ENCODE measurements at places on chromosomes 6 and 20.

- no peak for DNase-seq
These were observed 92.8 kb upstream of the RNF217 start for GRCh38 chr6:124869416-124869815.

DNA sequence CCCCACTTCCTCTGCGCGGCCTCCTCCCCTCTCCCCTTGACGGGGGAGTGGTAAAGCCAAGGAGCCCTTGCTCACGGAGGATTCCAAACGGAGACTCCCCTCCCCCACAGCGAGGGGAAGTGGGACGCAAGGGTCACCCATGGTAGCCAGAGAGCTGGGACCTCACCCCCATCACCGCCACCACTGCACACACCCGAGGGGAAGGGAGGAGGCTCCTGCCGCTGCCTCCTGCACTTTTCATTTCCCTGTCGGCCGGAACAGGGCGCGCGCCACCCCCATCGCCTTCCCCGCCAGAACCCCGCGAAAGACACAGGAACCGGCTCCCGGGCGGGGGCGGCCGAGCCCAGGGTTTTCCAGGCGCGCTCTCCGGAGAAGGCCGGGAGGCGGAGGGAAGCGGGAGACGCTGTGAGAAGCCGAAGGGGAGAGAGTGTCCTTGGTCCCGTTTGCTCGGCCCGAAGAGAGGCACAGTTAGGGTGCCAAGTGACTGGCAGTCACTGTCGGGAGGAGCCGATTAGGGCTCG is 789 bp downstream of the CCND3 start:
- peak; percentile 36 for DNase-seq

- no peak for DNase-seq
These were observed 271.5 kb upstream of the CDYL start for GRCh38 chr6:4504700-4505099.

GRCh38 chr6:114092943-114093342 is 122.0 kb upstream of the HDAC2 start:
- no peak for DNase-seq

GRCh38 chr6:53115741-53116140 is 32.9 kb downstream of the GCM1 start:
- no peak for DNase-seq

DNA sequence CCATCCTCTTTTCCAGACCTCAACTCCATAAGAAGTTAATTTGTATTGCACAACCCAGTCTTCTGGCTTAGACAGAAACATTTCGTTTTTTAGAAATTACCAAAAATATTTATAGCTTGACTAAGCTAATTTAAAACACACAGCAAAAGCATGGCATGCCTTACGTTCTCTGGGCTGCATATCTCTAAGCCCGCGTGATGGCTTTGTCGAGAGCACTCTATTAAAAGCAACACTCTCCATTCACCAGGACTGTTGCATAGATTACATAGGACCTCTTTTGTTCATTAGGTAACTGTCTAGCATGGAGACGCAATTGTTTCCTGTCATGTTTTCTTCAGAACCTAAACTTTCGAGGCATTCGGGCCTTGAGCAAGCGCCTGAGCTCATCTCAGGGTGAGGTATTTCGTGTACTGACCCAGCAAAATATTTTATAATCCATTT is 104.5 kb downstream of the IBTK start:
- no peak for DNase-seq

- DNase-seq = no peak
These were observed 1225.9 kb upstream of the MAP3K7 start for GRCh38 chr6:91812596-91813274.

DNA sequence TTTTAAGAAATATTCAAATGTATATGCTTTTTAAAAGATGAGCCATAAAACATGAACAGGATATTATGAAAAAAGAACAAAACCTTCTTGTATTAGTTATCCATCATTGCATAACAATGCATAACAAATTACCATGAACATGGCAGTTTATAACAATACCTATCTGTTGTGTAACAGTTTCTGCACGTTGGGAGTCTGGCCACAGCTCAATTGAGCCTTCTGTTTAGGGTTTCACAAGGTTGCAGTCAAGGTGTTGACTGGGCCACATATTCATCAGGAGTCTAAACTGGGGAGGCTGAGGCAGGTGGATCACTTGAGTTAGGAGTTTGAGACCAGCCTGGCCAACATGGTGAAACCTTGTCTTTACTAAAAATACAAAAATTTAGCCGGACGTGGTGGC is 149.4 kb upstream of the SMLR1 start:
- no peak for DNase-seq

DNA sequence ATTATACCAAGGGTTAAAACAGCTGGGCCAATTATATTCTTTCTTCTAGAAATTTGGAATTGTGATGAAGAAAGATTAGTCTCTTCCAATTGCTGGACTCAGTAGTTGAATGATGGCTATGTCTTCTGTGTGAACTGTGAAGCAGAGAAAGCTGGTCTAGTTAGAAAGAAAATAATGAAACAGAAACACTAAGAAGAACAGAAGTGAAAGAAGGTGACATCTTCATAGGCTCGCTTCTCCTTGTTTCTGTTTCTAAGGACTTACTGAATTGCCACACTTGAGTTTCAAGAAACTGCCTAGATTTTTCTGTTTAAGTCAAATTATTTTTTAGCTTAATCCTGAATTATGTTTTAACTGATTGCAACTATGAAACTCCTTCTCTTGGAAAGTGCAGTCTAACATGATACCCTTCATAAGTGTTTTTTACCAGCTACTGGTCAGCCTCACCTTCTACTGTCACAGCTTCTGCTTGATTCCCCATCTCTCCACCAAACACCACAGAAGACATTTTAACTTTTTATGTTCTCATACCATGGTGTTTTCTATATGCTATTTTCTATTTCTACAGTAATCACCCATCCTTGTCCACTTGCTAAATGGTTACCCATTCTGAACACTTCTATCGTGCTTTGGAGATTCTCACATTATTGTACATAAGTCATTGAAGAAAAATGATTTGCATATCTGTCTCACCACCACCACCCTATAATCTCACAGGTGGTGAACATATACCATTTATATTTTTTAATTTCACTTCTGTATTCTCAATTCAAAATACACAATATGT is 268.8 kb downstream of the GRIK2 start:
- no peak for DNase-seq

DNA sequence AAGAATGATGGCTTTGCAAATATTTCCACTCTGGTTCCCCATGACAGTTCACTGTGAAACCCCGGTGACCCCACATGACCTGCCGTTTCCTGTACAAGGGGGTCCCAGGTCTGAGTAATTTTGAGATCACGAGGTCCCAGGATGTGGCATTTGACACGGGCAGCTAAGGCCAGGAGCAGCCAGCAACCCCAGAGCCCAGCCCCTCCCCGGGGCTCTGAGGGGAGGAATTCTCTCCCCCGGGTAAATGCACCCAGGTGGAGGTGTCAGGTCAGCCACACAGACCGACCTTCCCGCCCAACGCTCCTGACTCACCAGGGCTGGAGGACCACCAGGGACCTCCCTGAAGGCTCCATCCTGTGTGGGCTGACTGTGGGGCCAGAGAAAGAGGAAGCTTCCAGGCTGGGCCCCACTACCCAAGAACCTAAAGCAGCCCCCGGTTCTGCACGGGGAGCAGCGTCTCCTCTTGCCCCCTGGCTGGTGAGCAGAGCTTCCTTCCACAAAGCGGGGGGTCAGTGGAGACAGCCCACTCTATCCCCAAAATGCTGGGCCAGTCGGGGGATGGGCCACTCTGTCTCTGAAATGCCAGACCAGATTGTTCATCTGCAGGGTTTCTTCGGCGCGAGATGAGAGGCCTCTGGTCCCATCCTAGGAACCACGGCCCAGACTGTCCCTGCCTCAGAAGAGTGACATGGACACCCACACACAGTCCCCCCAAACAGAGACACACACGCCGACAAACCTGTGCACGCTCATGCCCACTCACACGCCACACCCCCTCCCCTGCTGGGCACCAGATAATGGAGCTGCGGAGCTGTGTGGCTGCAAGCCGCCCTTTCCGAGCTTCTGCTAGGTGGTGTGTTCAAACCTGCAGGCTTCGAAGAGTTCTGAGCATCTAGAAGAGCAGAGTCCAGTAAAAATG is 23.4 kb upstream of the SLCO4A1 start:
- DNase-seq = no peak

GRCh38 chr6:38270367-38270766 is 369.4 kb downstream of the BTBD9 start:
- DNase-seq = no peak

DNA sequence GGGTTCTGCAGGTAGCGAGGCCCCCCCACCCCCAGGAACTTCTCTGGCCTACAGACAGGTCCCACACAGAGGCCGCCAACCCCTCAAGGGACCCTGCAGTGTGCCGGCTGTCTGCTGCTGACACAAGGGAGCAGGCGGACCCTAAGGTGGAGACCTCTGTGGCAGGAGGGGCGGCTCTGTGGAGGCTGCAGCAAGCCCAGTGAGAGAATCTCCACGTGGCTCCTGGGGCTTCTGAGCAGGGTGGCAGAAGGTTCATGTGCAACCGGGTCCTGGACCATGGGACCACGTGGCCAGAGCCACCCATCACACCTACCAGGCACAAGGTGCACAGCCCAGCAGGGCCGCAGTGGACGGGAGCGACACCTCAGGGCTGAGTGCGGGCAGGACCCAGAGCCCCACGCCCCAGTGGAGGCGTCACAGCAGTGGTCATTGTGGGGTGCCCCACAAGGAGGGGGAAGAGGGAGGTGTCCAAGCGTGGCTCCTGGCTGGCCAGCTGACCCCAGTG is 4.3 kb downstream of the ARFRP1 start:
- DNase-seq = no peak

DNA sequence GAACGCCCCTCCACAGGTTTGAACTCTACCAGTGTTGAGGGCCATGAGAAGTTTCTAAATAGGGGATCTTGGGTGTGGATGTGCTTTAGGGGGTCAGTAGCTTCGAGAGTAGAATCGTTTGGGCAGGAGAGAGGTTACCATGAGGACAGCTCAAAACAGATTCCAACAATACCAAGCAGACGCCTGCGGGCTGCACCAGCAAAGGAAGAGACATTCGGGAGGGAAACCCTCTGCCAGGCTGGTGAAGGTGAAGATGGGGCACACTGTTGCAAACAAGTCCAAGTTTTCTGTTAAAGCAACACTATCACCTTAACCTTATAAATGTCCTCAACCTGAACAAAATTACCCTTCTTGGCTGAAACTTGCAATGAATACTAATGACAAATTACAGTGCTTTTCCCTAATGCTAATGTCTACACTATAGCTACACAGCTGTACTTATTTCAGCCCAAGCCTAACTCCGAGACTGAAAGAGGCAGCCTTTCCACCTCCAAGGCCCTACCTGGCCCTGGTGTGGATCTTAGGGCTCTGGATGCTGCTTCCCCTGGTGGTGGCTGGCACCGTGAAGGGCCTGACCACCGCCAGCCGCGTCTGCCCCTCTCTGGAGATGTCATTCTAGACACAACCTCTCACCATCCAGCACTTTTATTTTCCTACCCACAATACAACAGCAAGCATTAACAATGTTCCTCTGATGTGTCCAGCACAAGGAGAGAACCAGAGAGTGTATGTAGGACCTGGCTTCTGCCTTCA is 80.1 kb downstream of the DLL1 start:
- DNase-seq = no peak

DNA sequence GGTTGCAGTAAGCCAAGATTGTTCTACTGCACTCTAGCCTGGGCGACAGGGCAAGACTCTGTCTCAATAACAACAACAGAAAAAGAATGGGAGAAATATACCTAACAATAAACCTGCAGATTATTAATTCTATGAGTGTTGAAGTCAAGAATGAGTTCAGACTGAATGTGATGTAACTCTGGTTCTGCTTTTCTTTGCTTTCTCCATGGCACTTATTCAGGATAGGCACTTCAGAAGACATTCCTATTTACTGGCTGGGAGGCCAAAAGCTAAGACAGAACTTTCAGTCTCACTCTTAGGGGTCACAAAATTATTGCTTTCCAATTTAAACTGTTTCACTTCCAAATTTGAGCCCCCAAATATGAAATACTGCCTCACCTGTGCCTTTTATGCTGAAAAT is 15.7 kb upstream of the PRIM2 start:
- no peak for DNase-seq

GRCh38 chr20:1177680-1178079 is 7.1 kb downstream of the TMEM74B start:
- DNase-seq = no peak

- DNase-seq = peak; percentile 48
These were observed 397.8 kb downstream of the LAMA2 start for GRCh38 chr6:129280749-129281148.

- no peak for DNase-seq
These were observed 20.3 kb downstream of the ASXL1 start for GRCh38 chr20:32378461-32378860.

DNA sequence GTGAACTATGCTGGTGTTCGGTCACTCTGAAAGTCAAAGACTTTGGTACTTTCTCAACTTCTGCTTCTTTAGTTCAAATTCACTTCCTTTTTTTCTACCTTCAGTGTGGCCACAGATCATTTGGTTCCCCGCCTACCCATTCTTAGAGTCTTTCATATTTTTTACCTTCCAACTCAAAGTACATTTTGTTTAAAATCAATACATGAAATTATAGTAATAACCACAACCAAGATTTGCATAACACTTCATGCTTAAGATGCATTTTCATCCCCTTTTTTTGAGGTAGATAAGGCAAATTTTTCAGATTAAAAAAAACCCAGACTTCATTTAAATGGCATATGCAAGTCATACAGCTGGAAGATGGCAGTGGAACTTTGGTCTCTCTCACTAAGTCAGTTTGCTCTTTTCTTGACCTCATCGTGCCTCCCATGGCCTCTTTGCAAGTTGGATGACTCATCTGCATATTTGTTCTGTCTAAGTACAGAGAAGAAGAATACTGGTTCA is 11.9 kb upstream of the CNR1 start:
- DNase-seq = no peak

- no peak for DNase-seq
These were observed 754 bp downstream of the TNF start for GRCh38 chr6:31575952-31576685.

DNA sequence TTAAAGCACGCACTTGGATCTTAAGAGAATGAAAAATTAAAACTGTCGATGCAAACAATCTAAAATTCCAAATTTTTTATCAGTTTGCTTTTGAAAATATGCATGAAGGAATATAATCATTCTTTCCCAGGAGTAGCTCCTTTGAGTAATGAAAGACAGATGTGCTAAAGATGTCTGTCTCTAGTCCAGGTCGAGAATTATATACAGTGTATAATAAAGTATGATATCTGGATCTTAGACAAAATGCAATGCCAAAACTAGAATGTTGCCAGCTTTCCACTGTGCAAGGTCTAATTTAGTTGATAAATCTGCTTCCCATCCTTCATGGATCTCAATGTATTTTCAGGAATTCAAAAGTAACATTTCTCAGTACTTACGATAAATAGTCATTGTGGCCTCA is 65.1 kb upstream of the ADGRG6 start:
- DNase-seq = no peak

GRCh38 chr6:106163966-106164877 is 78.1 kb downstream of the PRDM1 start:
- DNase-seq = no peak
